ENCODE measurements at places on chromosomes 1 and 21.

DNA sequence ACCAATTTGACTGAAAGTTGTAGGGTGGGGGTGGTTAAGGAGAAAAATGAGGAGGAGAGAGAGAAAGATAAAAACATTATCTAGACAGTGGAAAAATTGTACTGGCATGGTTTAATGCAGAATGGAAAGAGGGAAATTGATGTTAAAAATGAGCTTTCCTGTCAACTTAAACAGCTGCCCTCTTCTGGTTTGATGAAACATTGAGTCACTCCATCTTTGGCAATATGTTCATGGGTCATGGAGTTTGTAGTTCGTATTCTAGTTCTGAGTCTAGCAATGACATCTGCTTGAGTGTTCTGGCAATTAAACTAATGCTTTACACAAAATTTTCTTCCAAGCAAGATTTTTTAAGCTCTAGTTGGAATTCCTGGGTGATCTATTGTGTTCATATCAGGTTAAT, 9.6 kb downstream of the ZNF648 start:
- no peak for DNase-seq

- DNase-seq = peak; percentile 33
These were observed at the start of gene KDM5B for GRCh38 chr1:202807926-202808757. Gene KDM5B, minus strand, starts transcription at chr1:202808421. Its CDS starts 116 bp downstream, at chr1:202808305.

DNA sequence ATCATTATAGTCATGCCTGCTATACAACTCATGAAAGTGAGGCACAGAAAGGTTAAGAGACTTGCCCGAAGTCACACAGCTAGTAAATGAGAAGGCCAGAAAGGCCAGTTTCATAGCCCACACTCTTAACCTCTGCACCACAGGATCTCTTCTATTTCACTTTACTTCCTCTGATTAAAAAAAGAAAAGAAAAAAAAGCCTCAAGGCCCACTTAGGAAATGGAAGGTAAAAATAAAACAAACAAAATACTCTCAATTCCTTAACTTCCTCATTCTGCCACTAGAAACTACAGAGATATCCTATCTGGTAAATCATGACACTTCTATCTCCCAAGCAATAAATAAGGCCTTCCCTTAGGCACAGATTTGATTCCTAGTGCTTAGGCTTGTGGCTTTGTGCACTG, 7.6 kb upstream of the ENAH start:
- no peak for DNase-seq

- no peak for DNase-seq
These were observed 857.0 kb downstream of the LTN1 start for GRCh38 chr21:28135646-28136045.

Measured in stimulated activated CD8-positive, alpha-beta memory T cell treated with anti-CD3 and anti-CD28 coated beads, Interleukin-2, amount 100 ng/mL, for 1 hour (primary cell).